T follicular helper cell (primary cell): ENCODE measurements at places on chromosomes 2 and 18.

DNA sequence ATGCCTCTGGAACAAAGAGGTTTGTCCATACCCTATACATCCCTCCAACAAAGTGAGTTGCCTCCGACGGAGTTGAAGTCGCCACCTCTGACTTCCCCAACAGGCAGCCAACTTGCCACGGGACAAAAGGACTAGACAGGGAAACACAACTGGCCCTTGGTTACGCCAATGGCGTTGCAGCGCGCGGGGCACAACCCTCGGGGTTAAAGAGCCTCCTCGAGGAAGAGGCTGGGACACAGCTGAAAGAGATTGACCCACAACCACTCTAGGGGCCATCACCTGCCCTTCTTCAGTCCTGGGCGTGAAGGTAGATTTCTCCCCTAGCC lies 545 bp downstream of the GTF3C2 start:
- peak; percentile 15 for DNase-seq

DNA sequence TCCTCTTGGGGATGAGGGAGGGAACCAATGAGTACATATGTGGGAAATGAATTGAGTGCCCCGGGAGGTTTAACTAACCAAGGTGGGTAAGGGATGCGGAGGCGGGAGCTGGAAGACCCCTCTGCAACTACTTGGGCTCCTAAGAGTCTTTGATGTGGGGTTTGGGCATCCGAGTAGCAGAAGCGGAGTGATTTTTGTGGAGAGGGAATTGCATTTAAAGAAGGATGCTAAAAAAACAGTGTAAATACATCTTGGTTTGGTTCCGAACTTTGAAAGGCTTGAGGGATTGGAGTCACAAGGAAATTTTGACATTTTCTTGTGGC lies 215.7 kb downstream of the MCFD2 start:
- no peak for DNase-seq

DNA sequence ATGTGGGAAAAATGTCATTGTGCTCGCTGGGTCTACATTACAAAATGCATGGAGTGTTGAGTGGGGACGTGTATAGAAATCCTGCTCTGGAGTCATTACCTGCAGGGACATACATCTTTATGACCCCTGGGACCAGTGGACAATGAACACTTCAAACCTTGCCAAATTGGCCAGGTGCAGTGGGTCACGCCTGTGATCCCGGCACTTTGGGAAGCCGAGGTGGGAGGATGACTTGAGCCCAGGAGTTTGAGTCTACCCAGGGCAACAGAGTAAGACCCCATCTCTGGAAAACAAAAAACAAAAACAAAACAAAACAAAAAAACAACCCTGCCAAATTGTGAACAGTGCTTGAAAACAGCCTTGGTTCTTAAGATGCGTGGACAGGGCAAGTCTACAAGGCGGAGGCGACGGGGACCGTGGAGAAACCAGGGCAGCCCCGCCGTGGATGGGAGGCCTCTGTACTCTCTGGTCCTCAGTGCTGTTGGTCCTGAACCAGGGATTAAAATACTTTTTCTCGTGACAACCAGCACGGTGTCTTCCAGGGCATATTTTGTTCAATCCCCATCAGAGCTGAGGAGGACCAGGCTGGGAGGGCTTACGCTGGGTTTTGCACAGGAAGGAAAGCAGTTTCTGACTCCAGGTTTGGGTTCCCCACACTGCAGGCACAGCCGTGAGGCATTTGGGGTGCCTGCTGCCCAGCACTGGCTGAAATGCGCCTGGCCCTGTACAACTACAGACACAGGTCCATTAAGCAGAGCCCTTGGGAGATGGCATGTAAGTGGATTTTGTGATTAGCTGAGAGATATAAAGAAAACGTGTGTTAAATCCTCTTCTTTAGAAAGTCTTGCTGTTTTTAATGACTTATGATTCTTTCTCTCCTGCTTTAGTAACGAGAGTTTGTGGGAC lies 13.7 kb downstream of the COLEC11 start:
- no peak for DNase-seq

DNA sequence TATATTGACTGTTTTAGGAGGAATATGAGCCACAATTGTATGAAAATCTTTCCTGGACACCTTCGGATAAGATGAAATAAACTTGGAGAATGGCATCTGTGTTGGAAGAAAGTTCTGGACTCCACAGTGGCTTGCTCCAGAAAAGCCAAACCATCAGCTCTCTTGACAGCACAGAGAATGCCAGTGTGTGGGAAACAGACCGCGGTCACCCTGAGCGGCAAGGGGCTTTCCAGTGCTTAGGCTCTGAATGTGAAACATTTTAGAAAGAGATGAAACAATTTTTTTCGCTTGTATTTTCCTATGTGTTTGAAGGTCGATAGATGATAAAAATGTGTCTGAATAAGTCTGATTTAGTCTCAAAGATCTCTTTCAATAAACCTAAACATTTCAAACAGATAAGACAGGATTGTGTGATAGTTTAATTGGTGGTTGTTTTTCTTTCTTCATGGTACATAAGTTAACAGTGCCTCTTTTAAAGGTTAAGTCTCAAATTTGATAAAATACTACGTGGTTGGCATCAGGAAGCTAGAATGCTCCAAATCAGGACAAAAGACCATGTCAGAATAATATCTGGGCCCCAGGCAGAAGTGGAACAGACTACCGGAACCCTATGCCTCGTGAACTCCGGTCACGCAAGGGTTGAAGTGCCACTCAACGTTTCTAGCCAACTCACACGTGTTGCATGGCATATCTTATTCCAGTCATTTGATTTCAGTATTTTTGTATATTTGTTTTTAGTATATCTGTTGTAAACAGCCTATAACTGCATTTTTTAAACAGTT lies 28.9 kb downstream of the PTGR3 start:
- no peak for DNase-seq

- DNase-seq, result no peak
Measured at GRCh38 chr2:1650085-1650872, 94.0 kb downstream of the PXDN start.

DNA sequence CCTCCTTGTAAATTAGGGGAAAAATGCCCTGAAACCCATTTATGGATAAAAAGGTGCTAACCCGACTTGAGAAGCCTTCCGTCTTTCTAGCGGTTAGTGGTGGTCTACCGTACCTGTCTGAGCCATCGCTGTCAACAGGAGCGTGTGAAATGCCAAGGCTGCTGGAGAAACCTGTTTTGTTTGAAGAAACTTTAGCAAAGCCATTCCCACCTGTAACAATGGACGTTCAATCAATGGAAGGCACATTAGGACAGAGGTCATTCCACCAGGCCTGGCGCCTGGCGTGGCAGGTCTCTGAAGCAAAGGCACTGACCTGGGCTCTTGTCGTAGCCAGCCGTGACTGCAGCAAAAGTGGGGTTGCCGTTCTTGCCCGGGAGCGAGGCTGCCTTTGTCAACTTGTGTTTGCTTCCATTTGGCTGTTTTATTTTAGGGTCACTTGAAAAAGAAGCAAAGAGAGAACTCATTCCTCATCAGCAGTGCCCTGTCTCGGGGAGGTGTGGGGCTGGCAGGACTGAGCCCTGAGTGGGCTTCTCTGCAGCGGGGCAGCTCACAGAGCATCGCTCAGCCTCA lies 47.2 kb downstream of the ZAP70 start:
- no peak for DNase-seq

GRCh38 chr2:158734442-158734841 lies 60.7 kb upstream of the DAPL1 start:
- DNase-seq, result no peak

DNA sequence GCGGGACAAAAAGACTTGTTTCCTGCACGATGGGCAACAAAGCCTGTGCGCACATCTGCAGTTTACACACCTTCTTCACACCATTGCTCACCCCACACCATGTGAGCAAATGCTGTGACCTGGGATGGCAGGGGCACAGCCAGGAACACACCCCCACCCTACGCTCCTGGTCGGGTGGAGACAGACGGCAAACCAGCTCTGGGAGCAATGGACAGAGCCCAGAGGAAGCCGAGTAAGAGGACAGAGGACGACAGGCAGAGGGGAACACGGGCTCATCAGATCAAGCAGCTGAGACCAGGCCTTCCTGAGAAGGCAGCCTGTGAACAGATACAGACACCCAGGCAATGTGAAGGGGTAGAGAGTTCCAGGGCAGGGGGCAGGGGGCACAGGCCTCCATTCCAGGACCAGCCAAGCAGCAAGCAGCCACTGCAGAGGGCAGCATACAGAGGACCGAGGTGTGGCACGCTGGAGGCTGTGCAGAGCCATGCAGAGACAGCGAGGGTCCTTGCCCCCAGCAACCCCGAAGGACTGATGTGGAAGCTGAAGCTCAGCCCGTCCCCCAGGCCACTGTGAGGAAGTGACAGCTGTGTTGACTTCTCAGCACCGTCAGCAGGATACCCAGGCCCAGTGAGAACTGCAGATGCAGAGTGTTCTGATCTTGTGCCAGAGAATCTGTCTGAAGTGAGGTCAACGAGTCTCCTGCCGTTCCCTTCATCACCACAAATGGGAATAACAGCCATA lies 46.2 kb downstream of the PARD6G start:
- DNase-seq, result no peak

DNA sequence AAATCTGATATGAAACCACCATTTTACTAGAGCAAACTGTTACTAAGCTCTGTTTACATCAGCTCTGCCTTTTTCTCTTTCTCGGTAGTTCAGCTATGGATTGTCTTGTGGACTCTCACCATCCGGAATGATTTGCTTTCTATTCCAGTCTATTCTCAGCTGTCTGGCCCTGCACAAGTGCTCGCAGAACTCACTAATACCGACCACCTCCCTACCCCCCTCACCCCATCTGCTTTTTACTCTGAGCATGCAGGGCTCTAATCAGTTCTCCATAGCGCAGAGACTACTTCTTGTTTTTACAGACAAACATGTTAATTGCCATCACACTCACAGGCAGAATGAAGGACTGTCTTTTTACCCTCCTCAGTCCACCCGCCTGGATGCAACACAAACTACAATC lies 180.7 kb upstream of the POU3F3 start:
- no peak for DNase-seq

GRCh38 chr18:23450022-23450421 lies 3.1 kb upstream of the RIOK3 start:
- DNase-seq, result no peak

DNA sequence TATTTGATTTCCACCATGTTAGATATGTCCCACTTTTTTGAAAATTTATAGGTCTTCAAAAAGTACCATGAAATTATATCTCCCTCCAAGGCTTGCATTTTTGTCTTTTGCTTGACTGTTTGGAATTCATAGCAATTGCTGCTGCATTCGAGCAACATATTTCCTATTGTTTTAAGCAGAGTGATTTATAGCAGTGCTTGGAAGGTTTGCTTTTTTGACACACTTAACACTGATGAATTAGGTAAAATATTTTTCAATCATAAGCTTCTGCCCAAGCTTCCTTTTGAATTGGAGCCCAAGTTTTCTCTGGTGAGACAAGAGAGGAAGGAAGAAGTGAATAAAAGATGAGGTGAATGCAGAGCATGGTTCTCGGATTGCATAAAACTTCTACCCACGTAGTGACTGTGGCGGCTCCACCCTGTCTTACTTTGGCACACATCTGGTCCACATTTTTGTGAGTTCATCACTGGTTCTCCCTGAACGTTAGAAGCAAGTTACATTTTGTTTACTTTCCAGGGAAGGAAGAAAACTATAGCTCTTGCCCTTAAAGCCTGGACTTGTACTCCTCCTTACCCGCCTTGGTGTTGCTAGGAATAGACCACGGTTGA lies 667.0 kb downstream of the TSN start:
- no peak for DNase-seq

DNA sequence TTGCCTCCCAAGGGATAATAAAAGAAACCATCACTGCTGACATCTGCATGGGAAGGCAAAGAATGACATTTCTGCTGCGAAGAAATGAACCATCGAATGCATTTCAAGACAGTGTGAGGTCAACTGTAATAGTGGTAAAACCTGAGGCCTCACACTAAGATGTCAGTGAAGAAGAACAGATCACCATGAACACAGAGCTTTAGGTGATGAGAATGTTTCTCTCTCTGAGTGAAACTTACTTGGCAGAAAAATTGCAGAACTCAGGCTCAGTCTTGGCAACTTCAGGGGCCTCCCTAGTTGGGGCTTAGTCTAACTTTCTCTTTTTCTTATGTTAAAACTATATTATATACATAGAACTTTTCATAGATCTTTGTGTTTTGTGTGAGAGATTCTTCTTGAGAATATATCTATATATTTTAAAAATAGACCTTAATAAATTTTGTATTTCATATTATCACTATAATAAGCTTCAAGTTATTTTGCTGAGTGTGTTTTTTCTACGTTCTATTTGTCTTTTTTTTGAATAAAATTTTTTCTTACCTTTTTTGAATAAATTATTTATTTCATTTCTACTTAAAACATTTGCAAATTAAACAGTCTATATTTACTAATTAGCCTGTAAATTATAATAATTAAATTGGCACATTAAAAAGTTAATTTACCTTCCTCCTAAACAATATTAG lies 427.5 kb upstream of the TRIB2 start:
- no peak for DNase-seq

- peak; percentile 62 for DNase-seq
Measured at GRCh38 chr2:126657148-126657635, 1.2 kb downstream of the GYPC start.

GRCh38 chr2:105454801-105455485 lies 56.1 kb upstream of the FHL2 start:
- no peak for DNase-seq

DNA sequence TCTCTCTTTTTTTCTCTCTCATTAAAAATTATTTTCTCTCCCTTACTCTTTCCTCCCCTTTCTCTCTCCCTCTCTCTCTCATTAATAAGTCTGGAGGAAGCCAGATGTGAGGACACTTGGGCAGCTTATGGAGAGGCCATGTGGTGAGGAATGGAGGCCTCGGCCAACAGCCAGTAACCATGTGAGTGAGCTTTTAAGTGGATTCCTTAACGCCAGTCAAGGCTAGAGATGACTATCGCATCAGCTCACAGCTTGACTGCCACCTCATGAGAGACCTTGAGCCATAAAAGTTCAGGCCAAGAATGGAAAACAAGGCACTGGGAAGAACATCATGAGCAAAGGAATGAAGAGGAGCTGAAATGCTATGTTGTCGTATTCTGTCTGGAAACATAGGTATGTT lies 39.1 kb downstream of the ETAA1 start:
- DNase-seq, result no peak

- no peak for DNase-seq
Measured at GRCh38 chr2:139357972-139358371, 577.8 kb upstream of the NXPH2 start.

DNA sequence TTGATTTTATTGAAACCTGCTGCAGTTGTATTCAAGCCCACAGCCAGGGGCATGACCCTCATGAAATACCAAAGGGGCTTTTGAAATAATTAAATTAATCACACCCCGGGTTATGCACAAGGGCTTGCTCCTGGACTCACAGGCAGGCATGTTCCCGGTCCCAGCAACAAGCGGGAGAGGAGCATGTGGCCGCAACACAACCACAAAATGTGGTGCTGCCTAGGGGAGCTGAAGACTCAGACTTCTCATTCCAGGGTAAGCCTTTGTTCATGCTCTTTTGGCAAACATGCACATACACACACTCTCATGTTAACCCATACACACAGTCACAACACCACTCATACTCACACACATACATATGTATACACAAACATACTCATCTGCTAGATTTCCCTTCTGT lies 233.7 kb upstream of the SMAD2 start:
- no peak for DNase-seq
